ENCODE measurements at places on chromosomes 5 and 9.

DNA sequence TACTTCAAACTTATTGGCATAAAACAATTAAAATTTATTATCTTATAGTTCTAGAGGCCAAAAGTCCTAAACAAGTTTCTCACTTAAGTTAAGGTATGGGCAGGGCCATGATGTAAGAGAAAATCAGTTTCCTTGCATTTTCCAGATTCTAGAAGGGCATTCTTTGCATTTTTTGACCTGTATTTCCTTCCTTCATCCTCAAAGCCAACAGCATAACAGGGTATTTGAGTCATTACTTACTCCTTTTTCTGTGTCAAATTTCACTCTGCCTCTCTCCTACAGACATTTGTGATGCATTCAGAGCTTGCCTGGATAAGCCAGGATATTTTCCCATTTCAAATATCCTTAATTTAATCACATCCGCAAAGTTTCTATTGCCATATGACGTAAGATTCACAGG, 1499.0 kb downstream of the EFNA5 start:
- DNase-seq, result no peak

GRCh38 chr9:76803083-76803482, 38.8 kb downstream of the PCA3 start:
- DNase-seq, result no peak

DNA sequence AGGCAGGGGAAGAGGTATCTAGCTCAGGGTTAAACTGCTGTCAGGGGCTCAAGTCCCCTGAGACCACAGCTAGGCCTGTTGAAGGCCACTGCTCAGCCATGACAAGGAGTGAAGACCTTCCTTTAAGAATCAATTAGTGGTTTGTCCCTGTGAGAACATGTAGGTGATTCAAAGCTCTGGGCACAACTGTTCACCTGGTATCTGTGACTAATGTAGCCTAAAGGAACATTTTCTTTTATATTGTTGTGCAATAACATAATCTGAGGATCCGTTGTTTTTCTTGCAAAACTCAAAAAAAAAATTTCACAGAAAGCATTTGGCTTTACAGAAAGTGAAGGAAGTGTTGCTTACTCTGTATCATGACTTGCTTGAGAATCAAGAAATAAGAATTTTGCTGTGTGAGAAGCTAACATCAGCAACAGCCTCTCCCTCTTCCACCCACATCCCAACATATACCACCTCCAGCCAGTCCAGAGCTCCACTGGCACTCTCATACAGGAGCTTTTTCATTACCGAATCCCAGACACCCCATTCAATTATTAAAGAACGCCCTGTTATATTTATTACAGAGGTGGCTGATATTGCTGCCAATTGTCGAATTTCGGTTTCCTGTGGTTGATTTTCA, 807.0 kb downstream of the TLE4 start:
- no peak for DNase-seq

- DNase-seq, result no peak
Measured at GRCh38 chr9:32371279-32371678, 13.2 kb upstream of the ACO1 start.

DNA sequence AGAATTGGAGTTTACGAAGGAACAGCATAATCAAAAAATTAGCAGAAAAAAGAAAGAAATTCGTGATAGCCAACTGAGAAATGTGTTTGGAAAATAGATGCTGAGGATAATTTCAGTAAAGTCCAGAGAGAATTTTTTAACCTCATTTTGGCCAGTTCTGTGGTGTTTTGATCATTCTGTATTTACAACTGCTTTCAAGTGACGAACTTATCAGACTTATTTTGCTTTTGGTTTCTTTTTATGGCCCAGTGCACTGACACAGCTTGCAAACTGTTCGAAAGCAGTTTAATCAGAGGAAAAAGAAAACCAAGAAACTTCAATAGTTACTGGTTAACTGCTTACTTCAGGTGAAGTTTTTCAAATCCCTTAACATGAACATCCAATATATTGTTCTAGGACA, 1.9 kb downstream of the SDHA start:
- no peak for DNase-seq

- DNase-seq, result no peak
Measured at GRCh38 chr5:151499501-151500035, 52.2 kb downstream of the SLC36A1 start.

GRCh38 chr9:72542917-72543316, 21.5 kb downstream of the TMC1 start:
- DNase-seq, result no peak

DNA sequence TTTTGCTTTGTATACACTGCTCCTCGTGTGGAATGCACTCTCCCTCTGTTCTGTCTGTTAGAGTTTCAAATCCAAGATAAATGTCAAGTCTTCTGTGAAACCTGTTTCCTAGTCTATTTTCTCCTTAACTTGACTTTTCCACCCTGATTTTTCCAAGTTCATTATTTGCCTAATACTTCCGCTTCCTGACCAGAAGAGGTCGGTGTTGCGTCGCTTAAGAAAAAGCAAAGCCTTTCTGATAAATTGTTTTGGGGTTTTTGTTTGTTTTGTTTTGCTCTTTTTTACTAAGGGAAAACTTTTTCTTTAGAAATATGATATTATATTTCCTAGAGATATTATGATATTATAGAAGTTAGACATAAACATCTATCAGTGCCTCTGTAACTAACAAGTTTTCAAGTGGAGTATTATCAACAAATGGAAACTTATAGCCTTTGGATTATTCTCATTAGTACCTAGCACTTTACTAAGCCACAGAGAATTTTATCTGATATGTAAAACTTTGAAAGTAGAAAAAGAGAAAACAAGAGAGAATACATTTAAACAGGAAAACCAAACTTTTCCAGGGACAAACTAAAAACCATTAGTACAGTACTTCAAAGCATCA, 55.8 kb downstream of the PHAX start:
- DNase-seq, result no peak

Measured in stimulated activated CD4-positive, alpha-beta T cell treated with anti-CD3 and anti-CD28 coated beads, Interleukin-1b, Interleukin-23, amount 100 ng/mL, for 1 hour (primary cell).